ENCODE measurements at places on chromosomes 11 and 22.

GRCh38 chr11:61145228-61146005, 15.8 kb downstream of the VPS37C start:
- DNase-seq, result no peak

DNA sequence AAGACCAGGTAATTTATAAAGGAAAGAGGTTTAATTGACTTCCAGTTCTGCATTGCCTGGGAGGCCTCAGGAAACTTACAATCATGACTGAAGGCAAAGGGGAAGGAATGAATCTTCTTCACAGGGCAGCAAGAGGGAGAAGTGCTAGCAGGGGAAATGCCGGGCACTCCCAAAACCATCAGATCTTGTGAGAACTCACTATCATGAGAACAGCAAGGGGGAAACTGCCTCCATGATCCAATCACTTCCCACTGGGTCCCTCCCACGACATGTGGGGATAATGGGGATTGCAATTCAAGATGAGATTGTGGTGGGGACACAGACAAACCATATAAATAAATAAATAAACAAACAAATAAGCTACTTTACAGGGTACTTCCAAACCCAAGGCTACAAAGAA, 28.8 kb upstream of the EXPH5 start:
- no peak for DNase-seq

GRCh38 chr11:130727157-130728119, 188.8 kb downstream of the SNX19 start:
- DNase-seq, result no peak

DNA sequence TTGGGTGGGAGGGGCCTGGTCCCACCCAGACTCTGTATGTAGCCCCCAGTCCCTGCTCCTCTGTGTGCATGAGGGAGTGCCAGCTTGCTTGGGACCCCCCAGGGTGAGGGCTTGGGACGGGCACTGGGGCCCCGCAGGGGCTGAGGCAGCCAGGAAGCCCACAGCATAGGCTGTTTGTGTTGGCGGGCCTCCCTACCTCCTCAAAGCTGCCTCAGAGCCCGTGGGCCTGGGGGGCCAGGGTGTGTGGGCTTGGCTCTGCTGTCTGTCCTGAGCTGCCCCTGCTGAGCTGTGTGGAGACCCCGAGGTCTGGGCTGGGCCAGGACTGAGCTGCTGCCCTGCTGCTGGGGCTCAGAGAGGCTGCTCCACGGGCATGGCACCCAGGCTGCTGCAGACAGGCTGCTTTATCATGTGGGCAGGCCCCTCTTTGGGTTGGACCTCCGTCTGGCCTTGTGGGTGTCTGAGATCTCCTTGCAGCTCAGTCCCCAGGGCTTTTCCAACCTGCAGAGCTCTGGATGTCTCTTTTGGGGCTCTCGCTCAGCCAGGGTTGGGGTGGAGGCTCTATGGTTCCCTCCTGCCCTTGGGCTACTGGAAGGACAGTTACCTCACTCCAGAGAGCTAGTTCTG, 3.3 kb downstream of the TSPAN4 start:
- no peak for DNase-seq

DNA sequence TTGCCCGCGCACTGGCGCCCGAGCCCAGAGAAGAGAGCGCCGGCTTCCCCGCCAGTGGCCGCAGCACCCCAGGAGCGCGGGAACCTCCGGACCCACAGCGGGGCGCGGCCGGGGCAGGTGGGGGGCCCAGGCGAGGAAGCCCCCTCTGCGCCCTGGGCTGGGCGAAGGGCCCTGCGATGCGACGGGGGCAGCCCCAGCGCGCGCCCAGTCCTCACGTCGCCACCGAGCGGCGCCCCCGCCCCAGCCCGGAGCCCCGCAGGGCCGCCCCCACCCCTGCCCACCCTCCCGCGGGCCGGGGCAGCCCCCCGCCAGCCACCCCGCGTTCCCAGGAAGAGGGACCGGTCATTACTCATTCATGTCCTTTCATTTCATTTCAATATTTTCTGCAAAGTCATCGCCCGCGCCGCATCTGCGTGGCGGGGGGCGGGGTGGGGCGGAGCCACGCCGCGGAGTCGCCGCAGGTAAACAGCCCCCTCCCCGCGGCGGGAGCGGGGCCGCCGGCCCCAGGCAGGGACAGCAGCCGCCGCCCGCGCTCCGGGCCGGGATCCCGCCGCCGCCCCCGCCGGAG, 673 bp upstream of the PANX2 start:
- DNase-seq, result no peak

- no peak for DNase-seq
These were observed 40.0 kb downstream of the KCNJ4 start for GRCh38 chr22:38415046-38415445.

DNA sequence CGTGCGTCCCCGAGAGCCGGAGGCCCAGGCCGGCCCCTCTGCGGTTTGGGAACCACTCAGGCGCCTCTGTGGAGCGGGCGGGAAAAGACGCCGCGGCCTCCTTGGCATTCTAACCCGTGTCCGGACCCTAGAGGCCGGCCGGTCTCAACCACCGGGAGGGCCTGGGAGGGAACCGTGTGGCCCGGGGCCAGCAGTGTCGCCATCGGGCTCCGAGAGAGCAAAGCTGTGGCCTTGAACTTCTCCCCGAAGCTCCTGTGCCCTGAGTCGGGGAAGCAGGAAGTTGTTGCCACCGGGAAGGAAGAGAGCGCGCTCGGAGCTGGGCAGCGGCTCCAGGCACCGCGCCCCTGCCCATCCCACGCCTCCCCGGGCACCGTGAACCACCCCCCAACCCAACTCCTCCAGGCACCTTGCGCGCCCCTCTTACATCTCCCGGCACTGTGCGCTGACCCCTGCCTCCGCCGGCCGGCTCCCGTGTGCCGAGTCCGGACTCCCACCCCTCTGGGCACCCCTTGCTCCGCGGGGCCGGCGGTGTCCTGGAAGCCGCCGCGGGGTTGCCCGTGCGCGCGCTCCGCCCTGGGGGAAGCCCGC, 80.0 kb upstream of the PPARA start:
- DNase-seq, result no peak

Measured in SIG-M5 (cell line).